Fibroblast of pulmonary artery (primary cell): ENCODE measurements at places on chromosomes 12 and 14.

DNA sequence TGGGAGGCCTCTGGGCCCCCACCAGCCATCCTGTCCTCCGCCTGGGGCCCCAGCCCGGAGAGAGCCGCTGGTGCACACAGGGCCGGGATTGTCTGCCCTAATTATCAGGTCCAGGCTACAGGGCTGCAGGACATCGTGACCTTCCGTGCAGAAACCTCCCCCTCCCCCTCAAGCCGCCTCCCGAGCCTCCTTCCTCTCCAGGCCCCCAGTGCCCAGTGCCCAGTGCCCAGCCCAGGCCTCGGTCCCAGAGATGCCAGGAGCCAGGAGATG lies 729 bp upstream of the GAPDH start:
- DNase-seq: no peak

DNA sequence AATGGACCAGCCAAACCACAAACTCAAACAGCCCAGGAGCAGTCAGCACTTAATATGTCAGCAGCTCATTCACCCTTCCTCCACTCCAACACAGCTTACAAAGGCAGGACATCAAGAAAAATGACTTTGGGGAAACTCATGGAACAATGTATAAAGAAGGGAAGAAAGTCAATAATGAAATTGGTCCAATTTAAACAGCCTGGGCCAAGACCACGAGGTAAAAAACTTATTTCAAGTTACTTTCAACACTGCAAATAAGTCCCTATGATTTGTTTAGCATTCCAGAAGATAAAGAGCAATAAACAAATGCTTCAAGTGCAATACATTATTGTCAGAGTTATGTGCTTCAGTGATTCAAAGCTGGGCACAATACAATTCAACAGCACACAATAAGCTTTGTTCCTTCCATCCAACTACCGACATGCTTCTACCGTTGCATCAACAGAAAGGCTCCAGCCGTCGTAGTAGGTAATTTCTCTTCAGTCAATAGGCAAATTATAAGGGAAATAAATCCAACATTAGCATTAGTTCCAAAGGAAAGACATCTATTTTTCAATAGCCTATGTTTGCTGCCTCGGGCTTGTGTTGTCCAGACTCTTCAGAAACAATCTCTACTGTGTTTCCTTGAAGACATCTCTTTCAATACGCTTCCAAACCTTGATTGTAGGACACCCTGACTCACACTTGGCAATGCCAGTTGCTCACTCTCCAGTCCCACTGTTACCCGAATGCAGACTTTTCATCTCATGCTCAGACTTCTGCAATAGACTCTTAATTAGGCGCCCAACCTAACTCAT lies 225.7 kb downstream of the NUAK1 start:
- DNase-seq: no peak

DNA sequence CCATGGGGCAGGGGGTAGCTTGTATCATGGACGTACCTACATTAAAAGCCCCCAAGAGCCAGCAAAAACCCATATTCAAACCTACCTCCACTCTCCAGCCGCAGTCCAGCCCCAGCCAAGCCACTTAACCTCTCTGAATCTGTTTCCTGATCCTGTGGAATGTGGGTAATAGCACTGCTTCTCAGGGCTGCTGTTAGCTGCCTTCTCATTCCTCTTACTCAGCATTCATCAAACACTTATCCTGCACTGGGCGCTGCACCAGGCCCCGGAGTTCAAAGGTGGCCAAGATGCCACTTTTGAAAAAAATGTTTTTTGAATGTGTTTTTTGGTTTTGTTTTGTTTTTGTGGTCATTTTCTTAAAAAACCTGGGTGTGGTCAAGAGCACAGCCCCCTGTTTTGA lies 237.4 kb downstream of the CHST11 start:
- no peak for DNase-seq

- DNase-seq: no peak
Measured at GRCh38 chr12:89721291-89721987, 12.8 kb upstream of the ATP2B1 start.

- no peak for DNase-seq
Measured at GRCh38 chr14:93954900-93955849, 21.2 kb downstream of the ASB2 start.

DNA sequence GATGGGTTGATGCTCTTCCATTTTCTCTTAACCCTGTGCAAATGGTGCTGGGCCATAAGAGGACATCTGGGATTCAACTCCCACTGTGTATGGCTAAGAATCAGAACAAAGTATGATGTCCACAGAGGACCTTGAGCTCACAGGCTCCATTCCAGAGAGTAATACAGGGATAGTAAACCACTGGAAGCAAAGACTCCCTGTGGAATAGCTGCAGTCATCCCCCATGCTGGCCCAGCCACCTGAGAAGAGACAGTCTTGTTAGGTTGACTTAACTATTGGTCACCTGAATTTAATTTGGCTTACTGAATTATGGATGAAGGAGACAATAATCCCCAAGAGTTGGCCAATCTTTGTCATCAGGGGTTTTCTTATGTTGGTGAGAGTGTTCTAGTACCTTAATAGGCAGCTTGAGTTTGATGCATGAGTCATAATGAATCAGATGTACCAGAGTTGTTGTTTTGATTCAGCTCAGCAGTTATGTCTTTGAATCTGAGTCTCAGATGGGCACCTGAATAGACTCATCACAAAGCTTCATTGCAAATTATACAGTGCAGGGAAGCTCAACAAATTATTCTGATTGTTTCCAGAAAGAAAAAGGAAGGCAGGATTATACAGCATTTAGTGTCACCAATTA lies 122.7 kb downstream of the SSPN start:
- peak; percentile 70 for DNase-seq
